Astrocyte (in vitro differentiated cells and primary cell): ENCODE measurements at places on chromosomes 2 and 18. TPM values are rescaled to one million over a fixed set of nuclear protein-coding genes. Genes with fewer than 3 reads are reported as not detected.

HMSD gene
- 1.0 TPM in 1 of 2 replicates, not detected in the other for total RNA-seq

ZNF396 gene
- 1.3 and 1.4 TPM in 2 replicates for total RNA-seq

RAX gene
- not detected in 2 replicates for total RNA-seq

LYG1 gene
- 1.1 and 1.3 TPM in 2 replicates for total RNA-seq

PTPN4 gene
- 37.9 and 38.2 TPM in 2 replicates for total RNA-seq

CXCR1 gene
- not detected in 2 replicates for total RNA-seq

GALR1 gene
- not detected in 2 replicates for total RNA-seq

AQP12A gene
- total RNA-seq = not detected in 2 replicates

GRCh38 chr2:164867779-164868397 is 26.3 kb upstream of the COBLL1 start:
- no peak for DNase-seq

DNA sequence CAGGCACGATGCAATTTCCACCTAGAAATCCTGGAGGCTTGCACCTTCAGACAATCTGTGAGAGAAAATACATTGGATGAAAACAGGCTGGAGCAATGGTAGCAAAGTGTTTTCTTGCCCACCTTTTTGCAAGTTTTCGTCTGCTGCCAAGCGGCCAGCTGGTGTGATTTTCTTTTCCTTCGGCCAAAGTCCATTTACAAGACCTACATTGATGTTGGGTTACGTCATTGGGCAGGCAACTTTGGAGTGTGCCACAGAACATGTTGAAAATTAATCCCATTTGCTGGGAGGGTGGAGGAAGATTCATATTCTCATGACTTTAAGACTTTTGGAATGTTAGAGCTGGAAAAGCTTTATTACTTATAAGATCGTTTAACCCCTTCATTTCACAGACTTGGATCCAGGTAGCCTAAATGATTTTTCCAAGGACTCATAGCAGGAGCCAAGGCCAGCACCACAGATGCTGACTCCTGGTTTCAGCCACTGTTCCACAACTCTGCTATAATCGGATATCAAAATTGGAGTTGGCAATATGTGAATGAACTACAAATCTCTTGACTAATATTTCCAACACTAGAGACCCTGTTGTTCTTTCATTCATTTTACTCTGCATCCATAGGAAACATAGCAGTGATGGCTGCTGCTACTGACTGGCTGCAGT is 352.1 kb downstream of the RND3 start:
- DNase-seq = no peak

DNA sequence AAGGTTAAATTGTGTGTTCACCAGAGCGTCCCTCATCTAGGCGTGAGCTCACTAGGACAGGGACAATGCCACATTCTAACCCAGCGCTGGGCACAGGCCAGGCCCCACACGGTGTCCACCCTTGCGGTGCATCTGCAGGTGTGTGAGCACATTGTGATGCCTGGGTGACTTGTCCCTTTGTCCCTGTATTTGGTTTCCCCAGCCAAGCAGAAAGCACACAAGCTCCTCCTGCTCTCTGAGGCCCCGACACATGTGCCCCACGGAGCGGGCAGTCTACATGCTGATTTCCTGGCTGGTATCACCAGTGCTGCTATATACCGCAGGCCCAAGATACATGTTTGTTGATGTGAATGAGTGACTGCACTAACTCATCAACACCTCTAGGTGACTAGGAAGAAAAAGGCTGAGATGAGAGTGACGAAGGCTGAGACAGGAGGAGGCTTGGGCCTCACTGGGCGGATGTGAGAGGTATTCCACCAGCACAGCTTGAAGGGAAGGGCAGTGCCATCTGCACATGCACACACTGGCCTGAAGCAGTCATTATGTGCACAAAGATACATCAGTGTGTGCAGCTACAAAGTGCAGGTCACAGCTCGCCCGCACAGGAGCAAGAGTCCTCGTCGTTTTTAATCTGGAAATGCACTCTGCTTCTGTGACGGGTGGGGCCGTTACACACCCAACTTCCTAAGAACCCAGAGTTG is 205.9 kb downstream of the EIPR1 start:
- no peak for DNase-seq

- DNase-seq = peak; percentile 27
Measured at GRCh38 chr2:37890893-37891495, 34.1 kb upstream of the RMDN2 start.

GRCh38 chr18:41073372-41073954 is 881.6 kb upstream of the PIK3C3 start:
- DNase-seq = peak; percentile 90

- no peak for DNase-seq
Measured at GRCh38 chr2:26648516-26648915, 7.3 kb upstream of the CIB4 start.

- no peak for DNase-seq
Measured at GRCh38 chr2:203721781-203722300, 15.4 kb downstream of the CD28 start.

DNA sequence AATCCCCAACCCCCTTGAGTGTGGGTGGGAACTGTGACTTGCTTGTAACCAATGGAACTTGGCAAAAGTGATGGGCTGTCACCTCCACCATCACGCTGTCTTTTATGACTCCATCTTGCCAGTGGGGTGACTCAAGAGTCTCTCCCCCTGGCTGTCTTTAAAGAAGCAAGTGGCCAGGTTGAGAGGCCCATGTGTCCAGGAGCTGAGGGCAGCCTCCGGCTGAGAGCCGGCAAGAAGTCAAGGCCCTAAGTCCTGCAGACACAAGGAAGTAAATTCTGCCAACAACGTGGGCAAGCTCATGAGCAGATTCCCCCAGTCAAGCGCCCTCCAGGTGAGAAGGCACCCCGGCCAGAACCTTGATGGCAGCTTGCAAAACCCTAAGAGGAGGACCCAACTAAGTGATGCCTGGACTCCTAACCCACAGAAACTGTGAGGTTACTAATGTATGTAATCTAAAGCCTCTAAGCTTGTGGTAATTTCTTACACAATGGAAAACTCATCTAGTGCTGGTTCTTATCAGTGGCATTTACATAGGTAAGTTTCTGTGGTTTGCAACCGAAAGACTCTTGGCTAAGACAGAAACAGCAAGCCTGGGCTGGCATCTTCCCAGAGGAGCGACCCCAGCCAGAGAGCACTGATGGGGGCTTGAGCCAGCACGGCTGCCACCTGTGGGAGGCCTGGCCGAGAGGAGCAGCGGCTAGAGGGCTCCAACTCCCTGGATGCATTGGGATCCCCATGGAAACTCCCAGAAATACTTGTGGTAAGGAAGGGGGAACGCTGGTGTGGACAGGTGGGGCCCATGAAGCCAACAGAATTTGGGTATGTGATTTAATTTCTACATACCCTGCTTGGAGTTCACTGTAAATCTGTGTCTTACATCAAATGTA is 49.3 kb downstream of the CIB4 start:
- DNase-seq = no peak

- DNase-seq = peak; percentile 80
Measured at GRCh38 chr2:109285244-109285651, 156.2 kb downstream of the SH3RF3 start.

DNA sequence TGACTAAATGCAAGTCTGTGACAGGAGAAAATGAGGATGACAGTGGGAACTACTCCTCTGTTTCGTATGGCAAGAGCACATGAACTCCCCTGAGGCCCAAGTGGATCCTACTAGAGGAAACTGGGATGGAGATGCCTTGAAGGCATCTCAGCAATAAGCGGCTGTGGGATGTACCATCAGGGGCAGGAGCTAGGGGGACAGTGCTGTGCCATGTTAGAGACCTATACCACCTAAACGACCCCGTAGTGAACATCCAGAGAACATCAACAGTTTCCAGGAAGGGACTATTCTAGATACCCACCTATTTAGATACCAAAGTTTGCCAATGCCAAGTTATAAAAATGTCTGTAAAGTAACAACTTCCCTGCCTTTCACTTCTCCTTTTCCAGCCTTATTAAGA is 860.8 kb upstream of the ACVR2A start:
- no peak for DNase-seq

DNA sequence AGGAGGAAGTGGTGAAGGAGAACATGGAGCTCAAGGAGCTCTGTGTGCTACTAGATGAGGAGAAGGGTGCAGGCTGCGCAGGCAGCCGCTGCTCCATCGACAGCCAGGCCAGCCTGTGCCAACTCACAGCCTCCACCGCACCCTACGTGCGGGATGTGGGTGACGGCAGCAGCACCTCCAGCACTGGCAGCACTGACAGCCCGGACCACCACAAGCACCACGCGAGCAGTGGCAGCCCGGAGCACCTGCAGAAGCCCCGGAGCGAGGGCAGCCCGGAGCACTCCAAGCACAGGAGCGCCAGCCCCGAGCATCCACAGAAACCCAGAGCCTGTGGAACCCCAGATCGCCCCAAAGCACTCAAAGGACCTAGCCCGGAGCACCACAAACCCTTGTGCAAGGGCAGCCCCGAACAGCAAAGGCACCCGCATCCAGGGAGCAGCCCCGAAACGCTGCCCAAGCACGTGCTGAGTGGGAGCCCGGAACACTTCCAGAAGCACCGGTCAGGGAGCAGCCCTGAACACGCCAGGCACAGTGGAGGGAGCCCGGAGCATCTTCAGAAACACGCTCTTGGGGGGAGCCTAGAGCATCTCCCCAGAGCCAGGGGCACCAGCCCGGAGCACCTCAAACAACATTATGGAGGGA is 9.0 kb downstream of the CCDC85A start:
- no peak for DNase-seq

DNA sequence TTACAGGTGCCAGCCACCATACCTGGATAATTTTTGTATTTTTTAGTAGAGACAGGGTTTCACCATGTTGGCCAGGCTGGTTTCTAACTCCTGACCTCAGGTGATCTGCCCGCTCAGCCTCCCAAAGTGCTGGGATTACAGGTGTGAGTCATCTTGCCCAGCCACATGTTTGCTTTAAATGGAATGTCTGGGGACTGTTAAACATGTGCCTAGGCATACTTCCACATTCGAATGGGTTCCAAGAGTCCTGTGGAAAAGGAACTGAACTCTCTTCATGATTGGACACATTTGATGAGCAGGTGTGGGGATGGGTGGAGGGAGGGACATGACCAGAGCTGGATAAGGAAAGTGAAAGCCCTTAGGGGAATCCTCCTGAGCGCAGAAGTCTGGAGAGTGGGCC is 58.4 kb upstream of the GREB1L start:
- no peak for DNase-seq
